ENCODE measurements at places on chromosomes 1 and 21. TPM values are rescaled to one million over a fixed set of nuclear protein-coding genes. Genes with fewer than 3 reads are reported as not detected.

DNA sequence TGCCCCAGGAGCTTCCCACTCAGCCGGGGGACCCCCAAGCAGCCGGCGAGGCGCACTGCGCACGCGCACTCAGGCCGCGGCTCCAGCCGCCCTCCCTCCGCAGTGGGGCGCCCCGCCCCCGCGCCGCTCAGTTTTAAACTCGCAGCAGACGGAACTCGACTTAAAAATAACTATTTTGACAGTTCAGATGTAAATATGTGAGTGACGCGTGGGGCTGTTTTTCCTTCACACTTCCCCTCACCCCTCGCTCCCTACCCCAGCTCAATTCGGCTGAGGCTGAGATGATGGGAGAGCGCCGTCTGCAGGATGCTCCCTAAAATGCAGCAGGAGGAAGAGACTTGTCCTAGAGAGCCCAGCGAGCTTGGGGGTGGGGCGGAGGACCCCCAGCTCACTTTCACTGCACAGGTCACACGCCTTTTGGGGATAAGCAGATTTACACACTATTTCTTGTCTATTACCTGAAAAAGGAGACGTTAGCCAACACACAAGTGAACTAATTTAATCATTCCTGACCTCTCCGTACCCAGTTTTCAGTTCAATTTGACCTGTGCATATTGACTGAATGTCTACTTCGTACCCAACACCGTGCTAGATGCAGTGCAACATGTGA is 8.9 kb upstream of the LEMD1 start:
- no peaks in the 10 kb centered on the region for H3K36me3 ChIP-seq
- H3K27ac ChIP-seq: no peak overlapping the region
- H3K4me1 ChIP-seq: no peaks in the 10 kb centered on the region

The LCE1C gene
- total RNA-seq: not detected

GRCh38 chr1:188433425-188433824 is 1604.7 kb downstream of the PLA2G4A start:
- no peaks in the 10 kb centered on the region for H3K4me1 ChIP-seq
- H3K27me3 ChIP-seq: no peaks in the 10 kb centered on the region
- no peak overlapping the region for H3K4me3 ChIP-seq
- no peak for DNase-seq
- H3K36me3 ChIP-seq: no peaks in the 10 kb centered on the region

DNA sequence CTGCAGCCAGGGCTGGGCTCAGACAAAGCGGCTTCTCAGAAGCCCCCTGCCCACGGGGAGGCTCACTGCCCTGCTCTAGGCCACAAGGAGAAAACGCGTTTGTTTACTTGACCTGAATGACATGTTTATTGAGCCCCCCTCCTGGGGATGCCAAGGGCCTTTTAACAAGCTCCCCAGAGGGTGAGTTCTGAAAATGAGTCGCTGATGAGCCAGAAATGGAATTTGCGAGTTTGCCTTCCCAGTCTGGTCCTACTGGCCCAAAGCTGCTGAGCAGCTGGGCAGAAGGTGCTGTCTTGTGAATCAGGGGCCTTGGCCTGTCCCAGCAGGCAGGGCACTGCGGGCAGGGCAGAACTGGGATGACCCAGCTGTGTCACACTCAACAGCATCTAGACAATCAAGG is 120.6 kb downstream of the SYF2 start:
- no peak for DNase-seq
- H3K36me3 ChIP-seq: no peaks in the 10 kb centered on the region
- no peak overlapping the region for H3K4me3 ChIP-seq
- H3K27me3 ChIP-seq: peaks cover 5% of the 10 kb centered on the region
- H3K27ac ChIP-seq: no peak overlapping the region
- H3K4me1 ChIP-seq: no peaks in the 10 kb centered on the region

The TPTE gene
- total RNA-seq: not detected

DNA sequence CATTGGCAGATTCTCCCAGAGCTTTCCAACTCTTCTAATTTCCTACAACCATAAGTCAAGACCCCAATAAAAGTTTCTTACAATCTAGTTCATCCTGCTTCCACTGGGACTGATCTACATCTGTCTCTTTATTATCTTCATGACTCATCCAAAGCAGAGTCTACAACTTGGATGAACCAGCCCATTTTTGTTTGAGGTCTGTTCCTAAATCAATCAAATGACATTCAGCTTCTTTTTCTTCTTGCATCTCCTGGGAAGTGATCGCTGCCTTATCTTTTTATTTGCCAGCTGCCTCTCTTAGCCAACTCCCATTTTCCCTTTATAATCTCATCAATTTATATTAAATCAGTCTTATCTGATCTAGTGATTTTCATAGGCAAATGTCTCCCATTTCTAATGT is 105.6 kb downstream of the ERG start:
- H3K4me1 ChIP-seq: no peaks in the 10 kb centered on the region
- no peak overlapping the region for H3K4me3 ChIP-seq
- no peaks in the 10 kb centered on the region for H3K36me3 ChIP-seq
- H3K27ac ChIP-seq: no peak overlapping the region
- no peak for DNase-seq
- peaks cover 5% of the 10 kb centered on the region for H3K27me3 ChIP-seq

The CLDN14 gene
- total RNA-seq: not detected

The C1orf232 gene
- not detected for total RNA-seq

DNA sequence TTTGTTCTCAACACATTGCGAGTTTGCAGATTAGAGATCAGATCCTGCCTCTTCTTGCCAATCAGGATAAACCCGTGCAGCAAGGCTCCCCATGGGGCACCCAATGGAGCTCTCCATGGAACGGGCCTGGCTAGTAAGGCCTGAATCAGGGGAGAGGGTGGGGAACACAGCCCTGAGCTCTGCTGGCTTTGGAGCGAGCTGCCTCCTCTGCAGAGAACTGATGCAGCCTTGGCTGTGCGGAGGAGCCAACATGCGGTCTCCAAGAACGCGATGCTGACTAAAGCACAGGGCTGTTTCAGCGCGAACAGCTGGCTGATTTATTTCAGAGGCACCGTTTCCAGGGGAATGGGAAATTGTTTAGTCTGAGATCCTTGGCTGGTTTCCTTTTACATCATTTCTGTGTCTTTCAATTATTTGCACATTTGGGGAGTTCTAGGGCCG is 139.7 kb downstream of the TSEN15 start:
- H3K27ac ChIP-seq: peak overlapping the region; percentile 12
- DNase-seq: no peak
- no peaks in the 10 kb centered on the region for H3K4me1 ChIP-seq
- no peaks in the 10 kb centered on the region for H3K36me3 ChIP-seq

DNA sequence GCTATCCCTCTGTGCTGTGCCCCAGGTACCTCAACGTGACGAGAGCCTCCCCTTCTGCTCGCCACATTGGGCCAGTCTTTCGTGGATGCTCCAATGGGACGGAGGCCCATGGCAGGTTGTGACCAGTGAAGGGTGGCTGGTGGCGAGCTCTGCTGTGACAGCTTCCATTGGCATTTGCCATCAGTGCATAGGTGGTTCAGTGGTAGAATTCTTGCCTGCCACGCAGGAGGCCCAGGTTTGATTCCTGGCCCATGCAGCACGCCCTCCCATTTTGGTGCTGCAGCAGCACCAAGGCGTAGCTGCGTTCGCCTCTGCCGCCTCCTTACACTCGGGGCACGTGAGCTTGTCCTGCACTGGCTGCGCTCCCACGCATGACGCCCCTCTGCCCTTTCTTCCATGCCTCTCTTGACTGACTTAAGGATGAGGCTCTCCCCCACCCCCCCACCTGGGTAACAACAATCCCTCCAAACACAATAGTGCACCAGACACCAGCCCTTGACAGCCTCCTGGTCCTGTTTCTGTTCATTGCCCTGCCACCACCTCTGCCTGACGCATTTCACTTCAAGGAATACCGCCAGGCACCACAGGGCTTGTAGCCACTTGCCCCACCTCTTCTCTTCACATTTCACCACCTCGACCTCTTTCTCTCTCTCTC is 24.7 kb upstream of the FCGR2A start:
- no peak overlapping the region for H3K4me3 ChIP-seq
- H3K27ac ChIP-seq: no peak overlapping the region
- no peaks in the 10 kb centered on the region for H3K27me3 ChIP-seq

DNA sequence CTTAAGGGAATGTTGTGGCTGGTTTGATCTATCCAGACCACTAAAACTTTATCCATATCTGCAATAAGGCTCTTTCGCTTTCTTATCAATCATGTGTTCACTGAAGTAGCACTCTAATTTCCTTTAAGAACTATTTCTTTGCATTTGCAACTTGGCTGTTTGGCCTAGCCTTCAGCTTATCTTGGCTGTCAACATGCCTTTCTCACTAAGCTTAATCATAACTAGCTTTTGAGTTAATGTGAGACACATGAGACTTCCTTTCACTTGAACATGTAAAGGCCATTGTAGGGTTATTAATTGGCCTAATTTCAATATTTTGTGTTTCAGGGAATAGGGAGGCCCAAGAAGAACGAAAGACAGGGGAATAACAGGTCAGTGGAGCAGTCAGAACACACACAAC is 124.7 kb downstream of the TNFSF18 start:
- DNase-seq: no peak
- H3K27me3 ChIP-seq: no peaks in the 10 kb centered on the region
- H3K4me3 ChIP-seq: no peak overlapping the region
- H3K27ac ChIP-seq: no peak overlapping the region

DNA sequence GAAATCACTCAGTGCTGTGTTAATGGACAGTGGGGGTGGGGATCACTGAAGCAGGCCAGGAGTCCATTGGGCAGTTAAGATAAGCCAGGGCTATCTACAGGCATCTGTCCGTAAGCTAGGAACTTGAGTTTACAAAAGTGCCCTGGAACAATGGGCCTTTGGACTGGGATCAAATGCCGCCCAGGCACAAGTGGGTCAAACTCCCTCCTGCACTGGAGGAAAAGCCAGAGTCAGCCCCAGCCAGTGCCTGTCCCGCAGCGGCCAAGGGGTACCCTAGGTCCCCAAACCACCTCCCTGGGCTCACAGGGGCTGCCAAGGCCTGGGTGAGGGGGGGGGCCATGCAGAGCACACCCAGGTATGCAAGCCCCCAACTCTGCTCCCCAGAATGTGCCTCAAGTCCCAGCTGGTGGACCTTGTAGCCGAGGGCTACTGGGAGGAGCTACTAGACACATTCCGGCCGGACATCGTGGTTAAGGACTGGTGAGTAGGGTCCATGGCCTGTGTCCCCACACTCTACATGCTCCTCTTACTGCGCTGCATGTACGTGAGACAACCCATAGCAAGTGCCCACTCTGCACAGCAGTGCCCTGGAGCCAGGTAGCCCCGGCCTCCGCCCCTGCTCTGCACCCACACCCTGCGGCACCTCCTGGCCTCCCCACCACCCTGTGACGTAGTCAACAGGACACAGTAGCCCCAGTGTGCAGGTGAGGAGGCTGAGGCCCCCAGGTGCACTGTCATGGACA is 7.7 kb downstream of the FBXO6 start:
- no peaks in the 10 kb centered on the region for H3K4me1 ChIP-seq
- no peak overlapping the region for H3K27ac ChIP-seq
- DNase-seq: no peak
- H3K27me3 ChIP-seq: no peaks in the 10 kb centered on the region

DNA sequence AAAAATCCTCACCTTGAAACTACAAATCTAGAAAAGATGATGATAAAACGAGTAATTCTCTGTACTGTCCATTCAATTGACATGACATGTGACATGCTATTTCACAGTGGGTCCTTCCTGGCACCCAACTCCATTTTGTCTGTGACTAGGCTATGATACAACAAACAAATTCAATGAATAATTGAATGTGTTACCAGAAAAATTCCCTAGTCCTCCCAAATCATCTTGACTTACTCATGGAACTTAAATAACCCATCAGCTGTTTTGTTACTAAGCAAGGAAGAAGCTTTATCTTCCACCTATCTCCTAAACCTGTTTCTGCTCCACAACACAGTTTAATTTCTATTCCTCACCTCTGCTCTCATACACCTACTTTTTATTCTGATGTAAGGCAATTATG is 30.4 kb downstream of the B3GALNT2 start:
- H3K27me3 ChIP-seq: no peaks in the 10 kb centered on the region
- DNase-seq: no peak
- H3K27ac ChIP-seq: no peak overlapping the region
- H3K4me1 ChIP-seq: no peaks in the 10 kb centered on the region

The DNAH14 gene
- 38.6 TPM for total RNA-seq

The TOMM40L gene
- 9.4 TPM for total RNA-seq

- H3K4me1 ChIP-seq: no peaks in the 10 kb centered on the region
- no peaks in the 10 kb centered on the region for H3K27me3 ChIP-seq
- no peak for DNase-seq
These were observed 114.8 kb upstream of the PAXBP1 start for GRCh38 chr21:32886339-32886738.

GRCh38 chr1:160993544-160994193 is 27.3 kb downstream of the F11R start:
- no peak overlapping the region for H3K4me3 ChIP-seq
- H3K4me1 ChIP-seq: no peaks in the 10 kb centered on the region
- DNase-seq: no peak
- H3K27me3 ChIP-seq: no peaks in the 10 kb centered on the region

DNA sequence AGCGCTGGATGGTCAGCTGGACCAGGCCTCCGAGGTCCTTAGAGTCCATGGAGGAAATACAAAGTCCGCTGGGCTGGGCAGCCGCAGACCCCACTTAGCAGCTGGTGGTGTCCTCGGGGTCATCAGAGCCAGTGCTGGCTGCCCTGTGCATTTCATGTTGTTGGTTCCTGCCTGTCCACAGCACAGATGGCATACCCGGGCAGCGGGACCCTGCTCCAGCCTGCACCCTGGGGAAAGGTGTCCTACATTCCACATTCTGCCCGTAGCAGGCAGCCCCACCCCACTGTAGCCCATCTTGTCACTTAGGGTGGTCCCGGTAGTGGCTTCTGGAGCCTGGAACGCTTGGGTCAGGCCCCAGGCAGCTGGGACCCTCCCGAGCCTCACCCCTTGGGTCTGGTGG is 19.8 kb downstream of the PRKCZ start:
- no peaks in the 10 kb centered on the region for H3K36me3 ChIP-seq
- H3K27ac ChIP-seq: no peak overlapping the region
- H3K4me3 ChIP-seq: no peak overlapping the region
- no peak for DNase-seq
- no peaks in the 10 kb centered on the region for H3K4me1 ChIP-seq
- H3K27me3 ChIP-seq: no peaks in the 10 kb centered on the region

DNA sequence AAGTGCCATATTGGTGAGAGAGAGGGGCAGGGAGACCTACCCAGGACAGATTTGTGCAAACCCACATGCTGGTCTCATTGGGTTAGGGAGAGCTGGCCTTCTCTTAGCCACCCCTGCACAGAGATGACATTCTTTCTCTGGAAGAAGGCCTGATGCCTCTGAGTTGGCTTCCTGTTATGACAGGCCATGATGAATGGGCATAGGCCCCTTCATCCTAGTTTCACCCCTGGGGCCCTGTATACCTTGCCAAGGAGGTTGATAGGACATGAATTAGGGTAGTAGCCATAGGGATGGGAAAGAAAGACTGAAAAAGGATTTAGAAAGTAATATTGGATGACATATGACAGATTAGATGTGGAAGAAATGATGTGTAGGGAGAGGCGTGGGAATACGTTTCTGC is 46.6 kb downstream of the TENT5C start:
- no peak overlapping the region for H3K27ac ChIP-seq
- H3K27me3 ChIP-seq: no peaks in the 10 kb centered on the region
- DNase-seq: no peak
- no peak overlapping the region for H3K4me3 ChIP-seq
- H3K36me3 ChIP-seq: no peaks in the 10 kb centered on the region
- H3K4me1 ChIP-seq: no peaks in the 10 kb centered on the region

All from breast epithelium (tissue), 4 donors.